Stimulated activated CD8-positive, alpha-beta memory T cell treated with anti-CD3 and anti-CD28 coated beads, Interleukin-12 subunit alpha, Interleukin-12 subunit beta, amount 100 ng/mL, for 4 hours (primary cell): ENCODE measurements at places on chromosomes 3 and 15.

DNA sequence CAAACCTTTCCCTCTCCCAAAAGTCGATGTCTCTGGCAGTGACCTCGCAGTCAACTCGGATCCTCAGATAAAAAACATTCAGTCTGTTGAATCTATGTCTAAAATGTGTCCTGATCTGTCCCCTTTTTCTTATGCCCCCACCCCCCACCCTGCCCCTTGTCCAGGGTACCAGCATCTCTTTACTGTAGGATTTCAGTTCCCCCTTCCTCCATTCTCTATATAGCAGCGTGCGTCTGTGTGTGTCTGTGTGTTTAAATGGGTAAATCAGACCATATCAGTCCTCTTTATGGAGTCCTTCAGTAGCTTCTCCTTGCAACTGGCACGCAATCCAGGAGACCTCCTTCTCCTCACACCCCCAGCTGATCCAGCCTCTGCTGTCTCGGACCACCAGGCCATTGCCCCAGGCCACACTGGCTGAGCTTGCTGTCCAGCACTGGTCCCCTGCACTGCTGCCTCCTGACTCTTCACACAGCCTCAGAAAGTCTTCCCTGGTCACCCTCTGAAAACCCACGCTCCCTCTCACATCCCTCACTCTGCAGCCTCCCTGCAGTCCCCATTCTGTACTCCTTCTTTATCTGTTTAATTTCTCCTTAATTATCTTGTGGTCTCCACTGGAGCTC is 1.5 kb downstream of the LRRK1 start:
- no peak for DNase-seq

- peak; percentile 27 for DNase-seq
Measured at GRCh38 chr3:125357032-125357658, 18.0 kb downstream of the ZNF148 start.

- DNase-seq: no peak
Measured at GRCh38 chr3:149342413-149343380, 9.3 kb upstream of the TM4SF18 start.

GRCh38 chr3:79848876-79849275 is 81.1 kb upstream of the ROBO1 start:
- DNase-seq: no peak

- no peak for DNase-seq
Measured at GRCh38 chr3:154458560-154458959, 28.6 kb upstream of the GPR149 start.

DNA sequence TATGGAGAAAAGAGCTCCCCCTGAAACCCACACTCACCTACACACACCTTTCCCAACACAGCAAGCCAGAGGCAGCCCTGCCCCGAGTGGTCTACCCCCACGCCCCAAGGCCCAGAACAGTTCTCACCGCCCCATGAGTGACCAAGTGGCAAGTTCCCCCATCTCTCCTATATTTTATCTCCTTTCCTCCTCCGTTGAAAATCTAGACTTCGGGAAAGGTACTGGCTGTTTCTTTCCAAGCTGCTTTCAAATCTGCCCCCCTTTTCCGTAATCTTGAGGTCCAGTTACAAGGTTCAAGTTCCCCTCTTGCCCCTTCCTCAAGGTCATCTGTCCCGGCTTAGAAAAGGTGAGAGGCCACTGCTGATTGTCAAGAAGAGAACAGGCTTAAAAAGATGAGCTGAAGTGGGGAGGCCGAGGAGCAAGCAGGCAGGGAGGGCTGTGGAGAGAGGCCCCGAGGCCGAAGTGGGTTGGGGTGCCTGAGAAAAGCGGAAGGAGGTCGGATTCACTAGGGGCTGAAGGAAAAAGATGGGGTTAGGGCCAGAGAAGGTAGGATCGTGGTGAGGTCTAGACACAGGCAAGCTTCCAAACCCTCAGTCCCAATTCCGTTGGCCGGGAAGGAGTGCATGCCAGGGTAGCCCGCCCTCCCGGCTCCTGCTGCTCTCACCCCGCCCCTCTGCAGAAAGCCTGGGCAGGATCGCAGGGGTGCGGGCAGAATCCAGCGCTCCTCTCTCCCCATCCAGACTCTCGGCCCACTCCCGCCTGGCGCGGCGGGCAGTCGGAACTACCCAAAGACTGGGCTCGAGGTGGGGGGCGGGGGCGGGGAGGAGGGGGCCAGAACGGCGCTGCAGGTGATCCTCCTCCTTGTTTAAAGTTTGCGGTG is 1.7 kb downstream of the SEMA5B start:
- DNase-seq: no peak

DNA sequence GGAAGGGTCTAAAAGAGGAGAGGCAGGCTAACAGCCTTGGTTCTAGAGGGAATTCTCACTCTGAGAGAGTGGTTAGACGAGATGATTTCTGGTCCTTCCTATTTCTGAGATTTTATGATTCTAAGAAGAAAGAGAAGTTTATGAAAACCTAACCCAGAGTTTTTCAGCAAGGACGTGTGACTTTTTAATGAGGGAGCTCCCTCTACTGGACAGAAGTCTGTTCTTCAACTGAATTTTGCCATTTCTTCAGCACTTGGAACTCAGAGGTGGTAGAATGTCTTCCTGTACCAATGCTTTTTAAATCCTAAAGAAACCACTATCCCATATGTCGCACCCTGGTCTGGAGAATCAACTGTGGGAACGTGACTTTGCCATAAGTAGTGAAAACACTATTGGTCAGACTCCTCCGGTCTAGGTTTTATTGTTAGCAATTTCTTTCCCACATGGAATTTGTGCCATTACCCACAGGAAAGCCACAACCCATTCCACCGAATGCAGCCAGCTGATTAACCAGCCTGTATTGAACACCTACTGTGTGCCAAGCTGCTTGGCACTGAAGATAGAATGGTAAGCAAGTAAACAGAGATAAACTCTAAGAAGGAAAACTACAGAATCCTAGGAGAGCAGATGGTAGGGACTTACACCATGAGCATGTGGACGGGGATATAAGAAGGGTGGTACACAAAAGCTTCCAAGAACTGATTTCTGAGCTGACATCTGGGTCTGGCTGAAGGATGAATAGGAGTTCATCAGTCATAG is 199.5 kb upstream of the LMCD1 start:
- DNase-seq: no peak

DNA sequence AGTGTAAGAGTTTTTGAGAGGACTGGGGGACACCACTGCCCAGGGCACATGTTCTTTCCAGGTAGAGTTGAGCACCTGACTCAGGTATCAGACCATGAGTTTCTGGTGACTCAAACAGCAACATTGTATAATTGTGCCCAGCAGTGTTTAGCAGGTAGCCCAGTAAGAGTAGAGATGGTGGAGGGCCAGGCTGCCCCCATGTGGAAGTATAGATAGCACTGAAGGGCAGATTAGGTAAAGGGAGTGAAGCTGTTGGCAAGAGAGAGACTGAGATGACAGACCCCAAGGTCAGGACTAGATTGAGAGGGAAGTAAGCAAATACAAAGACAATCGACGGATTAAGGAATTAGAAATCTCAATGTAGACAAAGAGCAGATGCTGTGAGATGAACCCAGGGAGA is 74.6 kb downstream of the TRIM42 start:
- DNase-seq: no peak

DNA sequence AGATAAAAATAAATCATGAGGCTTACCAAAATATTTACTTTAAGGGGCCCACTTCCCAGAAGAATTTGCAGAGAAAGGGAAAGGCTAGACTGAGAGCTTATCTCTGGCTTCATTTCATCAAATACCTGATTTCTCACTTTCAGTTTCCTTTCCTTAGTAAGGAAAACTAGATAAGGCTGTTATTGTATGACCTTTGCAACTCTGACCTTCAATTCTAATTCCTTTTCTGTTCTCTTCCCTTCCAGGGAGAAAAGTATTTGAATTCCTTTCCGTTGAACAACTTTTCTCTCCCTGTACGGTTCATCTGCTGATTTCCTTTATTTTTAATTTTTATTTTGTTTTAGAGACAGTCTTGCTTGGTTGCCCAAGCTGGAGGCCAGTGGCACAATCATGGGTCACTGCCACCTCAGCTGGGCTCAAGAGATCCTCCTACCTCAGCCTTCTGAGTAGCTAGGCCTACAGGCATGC is 7.1 kb upstream of the PXK start:
- no peak for DNase-seq

- no peak for DNase-seq
Measured at GRCh38 chr15:33124279-33124678, 70.2 kb downstream of the FMN1 start.

GRCh38 chr3:10968401-10968800 is 24.1 kb upstream of the SLC6A1 start:
- DNase-seq: no peak

DNA sequence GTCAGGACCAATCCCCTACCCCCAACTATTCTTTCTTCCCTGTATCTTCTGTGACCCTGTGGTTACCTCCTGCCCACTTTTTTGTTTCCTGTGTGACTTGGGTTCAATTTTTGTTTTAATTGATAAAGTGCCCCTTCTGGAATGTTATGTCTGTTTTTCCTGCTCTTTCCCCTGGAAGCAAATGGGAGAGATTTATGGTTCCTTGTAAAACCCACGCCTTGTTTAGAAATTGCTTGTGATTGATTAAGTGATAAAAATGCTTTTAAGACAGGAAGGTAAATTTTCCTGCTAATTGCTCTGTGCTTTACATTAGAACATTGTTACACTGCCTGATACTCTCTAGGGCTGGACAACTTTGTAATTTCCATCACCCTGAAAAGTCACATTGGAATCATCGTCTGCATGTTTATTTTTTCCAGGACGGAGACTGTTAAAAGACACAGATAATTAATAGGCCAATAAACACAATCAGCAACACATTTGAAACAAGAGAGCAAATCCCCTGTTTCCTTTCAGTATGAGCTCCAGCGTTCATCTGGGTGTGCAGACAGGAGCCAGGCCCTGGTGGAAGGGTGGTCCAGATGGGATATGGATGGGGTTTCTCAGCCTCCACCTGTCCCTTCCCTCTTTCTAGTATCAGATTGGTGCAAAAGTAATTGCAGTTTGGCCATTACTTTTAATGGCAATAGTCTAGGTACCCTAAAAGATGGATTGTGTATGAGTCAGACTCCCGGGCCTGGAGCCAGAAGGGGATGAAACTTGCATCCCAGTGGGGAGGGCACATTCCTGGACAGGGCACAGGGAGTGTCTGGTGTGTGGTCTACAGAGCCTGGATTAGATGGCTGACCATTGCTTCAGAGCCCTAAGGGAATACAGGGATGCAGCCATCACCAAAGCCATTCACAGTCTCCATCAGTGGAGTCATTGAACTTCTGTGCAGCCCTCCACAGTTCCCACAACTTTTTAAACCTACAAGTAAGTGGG is 58.1 kb upstream of the AGBL1 start:
- no peak for DNase-seq
